ENCODE measurements at places on chromosomes 7 and 10.

DNA sequence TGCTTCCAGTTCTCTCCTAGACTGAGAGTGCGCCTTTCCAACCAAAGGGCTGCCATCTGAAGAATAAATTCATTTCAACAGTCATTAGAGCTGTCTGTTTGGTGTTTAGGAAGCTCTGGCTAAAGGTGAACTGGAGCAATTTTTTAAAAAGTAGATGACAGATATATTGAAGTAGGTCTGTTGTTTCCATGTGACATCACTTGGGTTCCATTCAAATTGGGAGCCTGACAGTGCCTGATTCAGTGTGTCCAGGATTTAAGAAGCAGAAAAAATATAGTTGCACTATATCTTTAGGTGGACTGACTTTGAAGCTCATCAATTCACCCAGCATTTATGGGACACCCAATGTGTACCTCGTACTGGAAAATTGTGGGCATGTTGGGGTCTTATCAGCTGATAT, 367.7 kb downstream of the BBS9 start:
- DNase-seq, result no peak

GRCh38 chr7:34322841-34323240, 335.2 kb upstream of the NPSR1 start:
- DNase-seq, result no peak

DNA sequence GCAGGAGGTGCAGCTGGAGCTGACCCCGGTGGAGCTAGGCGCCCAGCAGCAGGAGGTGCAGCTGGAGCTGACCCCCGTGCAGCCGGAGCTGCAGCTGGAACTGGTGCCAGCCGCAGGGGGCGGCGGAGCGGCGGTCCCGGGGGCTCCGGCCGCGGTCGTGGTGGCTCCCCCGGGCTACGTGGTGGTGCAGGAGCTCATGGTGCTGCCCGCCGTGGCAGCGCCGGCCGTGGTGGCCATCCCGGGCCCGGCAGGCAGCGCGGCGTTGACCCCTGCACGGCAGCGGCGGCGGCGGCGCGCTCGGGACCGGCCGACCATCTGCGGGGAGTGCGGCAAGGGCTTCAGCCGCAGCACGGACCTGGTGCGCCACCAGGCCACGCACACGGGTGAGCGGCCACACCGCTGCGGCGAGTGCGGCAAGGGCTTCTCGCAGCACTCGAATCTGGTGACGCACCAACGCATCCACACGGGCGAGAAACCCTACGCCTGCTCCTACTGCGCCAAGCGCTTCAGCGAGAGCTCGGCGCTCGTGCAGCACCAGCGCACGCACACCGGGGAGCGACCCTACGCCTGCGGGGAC, 6.8 kb downstream of the ZNF853 start:
- DNase-seq, result no peak

GRCh38 chr10:82910301-82910700, 1035.3 kb downstream of the NRG3 start:
- no peak for DNase-seq

GRCh38 chr10:1449572-1450205, 287.6 kb downstream of the ADARB2 start:
- DNase-seq, result no peak

DNA sequence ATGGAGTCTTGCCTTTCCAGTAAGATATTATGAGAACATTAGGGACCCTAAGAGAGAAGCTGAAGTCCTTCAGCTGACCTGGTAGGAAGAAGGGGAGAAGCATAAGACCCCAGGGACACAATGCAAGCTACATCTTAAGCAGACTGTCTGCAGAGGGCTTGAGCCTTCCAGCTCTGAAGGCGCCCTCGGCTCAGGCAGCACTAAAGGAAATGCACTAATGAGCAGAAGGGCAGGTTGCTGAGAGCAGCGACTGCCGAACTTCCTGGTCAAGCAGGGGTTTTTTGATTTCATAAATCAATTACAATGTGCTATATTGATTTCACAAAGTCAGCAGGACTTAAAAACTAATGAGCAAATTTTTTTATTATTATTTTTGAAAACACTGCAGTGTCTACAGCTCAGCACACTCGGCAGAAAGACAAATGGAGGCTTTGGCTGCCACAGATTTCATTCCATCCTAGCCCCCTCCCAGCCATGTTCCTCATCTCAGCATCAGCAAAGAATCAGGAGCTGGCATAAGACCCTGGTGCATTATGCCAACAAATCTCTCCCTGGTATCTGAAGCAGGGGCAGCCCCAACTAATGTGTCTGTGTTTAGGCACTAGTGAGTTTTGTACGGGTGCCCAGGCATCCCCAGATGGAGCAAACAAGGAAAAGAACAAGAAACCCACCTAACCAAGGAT, 57.1 kb downstream of the LRRTM3 start:
- no peak for DNase-seq

GRCh38 chr10:86856156-86856555, 99.7 kb downstream of the BMPR1A start:
- DNase-seq, result no peak

GRCh38 chr7:8418629-8419245, 14.7 kb upstream of the NXPH1 start:
- DNase-seq, result peak; percentile 35

- DNase-seq, result no peak
Observed at GRCh38 chr10:119090968-119091367, 10.4 kb upstream of the EIF3A start.

GRCh38 chr10:131697476-131698128, 203.2 kb upstream of the PPP2R2D start:
- DNase-seq, result no peak

DNA sequence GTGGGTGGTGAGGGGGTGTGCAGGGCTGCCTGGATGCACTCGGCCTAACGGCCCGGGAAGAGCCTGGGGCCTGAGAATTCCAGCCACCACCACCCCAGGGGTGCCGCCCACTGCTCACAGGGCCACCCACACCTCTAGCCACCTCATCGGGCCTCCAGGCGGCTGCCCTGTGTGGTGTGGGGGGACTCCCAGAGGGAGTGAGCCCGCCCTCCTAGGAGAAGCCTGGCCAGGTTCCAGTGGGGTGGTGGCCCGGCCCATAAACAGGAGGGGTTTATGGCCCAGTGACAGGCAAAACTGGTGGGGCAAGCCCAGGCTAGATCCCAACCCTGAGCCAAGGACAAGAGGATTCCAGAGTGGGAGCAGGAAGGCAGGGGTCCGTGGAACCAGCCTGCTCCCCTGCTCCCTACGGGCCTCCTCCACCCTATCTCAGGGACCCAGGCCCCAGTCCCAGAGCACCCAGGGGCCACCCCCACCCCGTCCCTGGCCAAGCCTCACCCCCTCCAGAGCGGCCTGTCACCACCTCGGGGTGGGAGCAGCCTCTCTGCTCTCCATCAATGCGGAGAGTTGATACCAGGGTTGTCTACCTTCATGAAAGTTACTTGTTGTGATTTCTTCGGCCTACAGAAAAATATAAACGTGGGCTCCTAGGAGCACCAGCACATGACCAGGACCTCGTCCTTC, 20.2 kb upstream of the PDGFA start:
- DNase-seq, result no peak

DNA sequence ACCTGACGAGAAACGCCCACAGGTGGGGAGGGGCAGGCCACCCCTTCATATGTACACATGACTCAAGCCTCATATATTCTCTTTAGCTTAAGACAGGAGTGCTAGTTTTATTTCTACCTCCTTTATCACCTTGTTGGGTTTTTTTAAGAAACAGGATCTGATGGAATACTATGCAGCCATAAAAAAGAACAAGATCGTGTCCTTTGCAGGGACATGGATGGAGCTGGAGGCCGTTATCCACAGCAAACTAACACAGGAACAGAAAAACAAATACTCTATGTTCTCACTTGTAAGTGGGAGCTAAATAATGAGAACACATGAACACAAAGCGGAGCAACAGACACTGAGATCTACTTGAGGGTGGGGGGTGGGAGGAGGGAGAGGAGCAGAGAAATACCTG, 11.2 kb upstream of the HUS1 start:
- DNase-seq, result no peak

DNA sequence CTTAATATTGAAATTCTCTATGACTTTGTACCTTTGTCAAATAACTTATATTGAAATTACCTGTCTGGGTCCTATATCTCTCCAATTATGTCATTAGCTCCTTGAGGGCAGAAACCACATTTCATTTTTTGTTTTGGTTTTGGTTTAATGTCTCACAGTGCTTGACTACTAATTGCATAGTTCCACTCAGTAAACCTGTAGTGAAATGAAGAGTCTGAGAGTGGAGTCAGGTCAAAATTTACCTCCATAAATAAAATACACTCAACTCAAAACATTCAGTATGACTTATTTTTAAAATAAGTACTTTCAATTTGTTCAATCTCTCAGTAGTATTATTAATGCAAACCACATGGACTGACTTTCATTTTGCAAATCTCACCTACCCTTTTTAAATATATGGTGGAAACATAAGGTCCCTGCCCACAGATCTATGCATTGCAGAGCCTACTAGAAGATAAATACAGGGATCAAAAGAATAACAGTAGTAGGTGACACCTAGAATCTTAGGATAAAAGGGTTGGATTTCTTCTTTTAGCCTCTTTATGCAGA, 32.5 kb downstream of the PDE1C start:
- no peak for DNase-seq

DNA sequence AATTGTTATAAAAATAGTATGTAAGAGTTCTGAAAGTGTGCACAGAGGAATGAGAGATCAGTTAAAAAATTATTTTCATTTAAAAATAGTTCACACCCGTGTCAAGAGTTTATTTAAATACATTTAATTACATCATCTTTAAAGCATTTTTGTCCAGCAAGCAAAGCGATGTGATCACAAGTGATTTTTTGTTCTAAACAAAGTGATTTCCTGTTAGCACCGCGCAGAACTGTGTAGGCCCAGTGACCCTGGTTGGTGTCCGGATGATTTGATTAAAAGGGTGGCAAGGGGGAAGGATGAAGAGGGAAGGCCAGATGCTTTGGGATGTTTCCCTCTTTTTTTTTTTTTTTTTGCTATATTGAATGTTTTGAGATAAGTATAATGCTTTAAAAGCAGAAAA, 227.8 kb upstream of the PITRM1 start:
- no peak for DNase-seq
